ENCODE measurements at places on chromosomes 6 and 20. TPM values are rescaled to one million over a fixed set of nuclear protein-coding genes. Genes with fewer than 3 reads are reported as not detected.

The AGER gene
- polyA plus RNA-seq = 12.1 TPM

The LST1 gene
- polyA plus RNA-seq = 37.0 TPM

The CLIC5 gene
- polyA plus RNA-seq = 9.3 TPM

The ID4 gene
- polyA plus RNA-seq = 2.5 TPM

The EFCAB8 gene
- polyA plus RNA-seq = 0.01 TPM

The UNC5CL gene
- 32.8 TPM for polyA plus RNA-seq

The RRAGD gene
- 0.67 TPM for polyA plus RNA-seq

The ARFRP1 gene
- 61.0 TPM for polyA plus RNA-seq

The RNF144B gene
- polyA plus RNA-seq = 3.6 TPM

DNA sequence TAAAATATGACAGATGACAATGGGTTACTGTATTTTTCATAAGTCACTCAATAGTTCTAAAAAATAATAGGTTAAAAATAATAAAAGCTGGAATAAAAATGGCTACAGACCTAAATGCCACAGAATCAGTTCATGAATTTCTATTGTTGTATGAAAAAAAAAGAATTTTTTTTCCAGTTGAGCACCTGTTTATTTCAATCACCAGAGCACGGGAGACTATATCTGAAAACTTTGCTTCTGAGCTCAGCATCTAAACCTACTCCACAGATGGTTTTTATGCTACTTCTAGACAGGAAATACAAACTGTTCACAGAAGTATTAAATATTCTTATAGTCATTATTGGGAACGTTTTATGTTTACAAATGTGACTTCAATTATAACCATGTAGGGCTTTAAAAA is 50.4 kb downstream of the HMGN3 start:
- no peaks in the 10 kb centered on the region for H3K36me3 ChIP-seq
- no peaks in the 10 kb centered on the region for H3K27me3 ChIP-seq
- H3K27ac ChIP-seq = no peak overlapping the region
- H3K4me3 ChIP-seq = no peak overlapping the region

DNA sequence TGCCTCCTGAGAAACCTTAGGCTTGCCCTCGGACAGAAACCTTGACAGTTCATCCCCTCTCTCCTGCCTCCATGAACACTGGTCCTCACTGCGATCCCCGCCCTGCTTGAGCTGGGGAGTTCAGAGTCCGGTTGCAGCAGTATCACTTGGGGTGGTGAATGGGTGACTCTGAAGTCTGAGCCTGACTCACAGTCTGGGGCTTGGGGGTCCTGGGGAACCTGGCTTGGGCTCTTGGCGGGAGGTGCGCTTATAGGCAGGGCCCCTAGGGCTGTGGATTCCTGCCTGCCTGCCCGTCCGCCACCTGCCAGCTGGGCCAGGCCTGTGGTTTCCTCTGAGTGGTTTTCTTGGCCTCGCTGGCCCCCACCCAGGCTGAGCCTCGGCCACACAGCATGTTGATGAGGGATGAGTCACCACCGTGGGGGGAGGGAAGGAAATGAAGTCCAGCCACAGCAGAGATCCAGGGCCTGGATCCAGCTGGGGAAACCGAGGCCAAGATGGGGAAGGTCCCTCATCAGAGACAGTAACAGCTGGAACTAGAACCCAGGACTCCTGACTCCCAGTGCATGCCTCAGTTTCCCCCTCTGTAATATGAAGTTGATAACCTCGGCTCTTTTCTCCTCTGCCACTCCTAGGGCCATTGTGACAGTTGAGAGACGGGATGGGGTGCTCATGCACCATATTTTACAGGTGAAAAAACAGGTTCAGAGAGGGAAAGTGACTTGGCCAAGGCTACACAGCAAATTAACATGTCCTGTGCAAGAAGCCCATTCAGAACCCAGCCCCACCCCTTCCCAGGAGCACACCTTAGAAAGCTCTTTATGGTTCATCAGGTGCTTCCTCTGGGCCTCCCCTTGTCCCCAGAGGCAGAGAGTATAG is 9.2 kb downstream of the FOXS1 start:
- H3K27ac ChIP-seq = no peak overlapping the region
- H3K27me3 ChIP-seq = no peaks in the 10 kb centered on the region
- no peaks in the 10 kb centered on the region for H3K36me3 ChIP-seq
- no peak overlapping the region for H3K4me3 ChIP-seq
- DNase-seq = peak; percentile 67

DNA sequence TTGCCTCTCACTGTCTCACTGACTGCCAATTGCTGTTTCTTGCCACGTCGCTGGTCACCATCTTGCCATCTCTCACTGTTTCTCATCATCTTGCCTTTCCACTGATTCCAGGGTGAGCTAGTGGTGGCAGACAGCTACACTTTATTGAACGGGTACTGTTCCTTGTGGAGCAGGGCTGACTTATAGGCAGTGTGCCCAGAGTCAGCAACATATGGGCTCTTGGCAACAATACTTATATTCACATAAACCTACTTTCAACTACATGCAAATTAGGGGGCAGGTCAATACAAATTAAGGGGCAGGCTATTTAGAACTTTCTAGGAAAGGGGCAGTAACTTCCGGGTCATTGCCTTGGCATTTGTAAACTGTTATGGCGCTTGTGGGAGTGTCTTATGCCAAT is 186.2 kb upstream of the SYNDIG1 start:
- no peak overlapping the region for H3K4me3 ChIP-seq
- no peaks in the 10 kb centered on the region for H3K36me3 ChIP-seq
- no peak for DNase-seq
- no peak overlapping the region for H3K27ac ChIP-seq

GRCh38 chr6:336159-337114 is 44.1 kb downstream of the DUSP22 start:
- H3K4me1 ChIP-seq = no peaks in the 10 kb centered on the region
- no peaks in the 10 kb centered on the region for H3K27me3 ChIP-seq
- no peak overlapping the region for H3K27ac ChIP-seq

GRCh38 chr6:6678185-6678671 is 89.7 kb downstream of the LY86 start:
- H3K4me3 ChIP-seq = no peak overlapping the region
- H3K27me3 ChIP-seq = no peaks in the 10 kb centered on the region
- peak; percentile 73 for DNase-seq

DNA sequence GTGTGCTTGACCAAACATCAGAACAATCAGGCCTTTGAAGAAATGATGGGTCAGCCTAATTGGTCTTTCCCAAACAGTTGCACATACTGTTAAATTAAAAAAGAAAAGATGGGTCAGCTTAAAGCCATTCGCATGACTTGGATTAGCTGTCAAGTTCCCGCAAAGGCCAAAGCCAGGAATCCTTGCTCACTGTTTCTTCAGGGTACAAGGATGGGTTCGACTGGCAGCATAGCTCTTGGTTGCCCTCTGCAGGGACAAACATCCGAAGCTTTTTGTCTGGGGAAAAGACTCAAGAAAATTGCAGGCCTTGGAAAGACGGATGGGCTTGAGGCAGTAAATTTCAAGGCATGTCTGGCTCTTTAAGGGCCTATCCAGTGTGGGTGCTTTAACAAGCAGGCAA is 168.0 kb downstream of the HDGFL1 start:
- no peaks in the 10 kb centered on the region for H3K27me3 ChIP-seq
- H3K27ac ChIP-seq = no peak overlapping the region
- peak; percentile 30 for DNase-seq
- H3K36me3 ChIP-seq = no peaks in the 10 kb centered on the region
- H3K4me1 ChIP-seq = no peaks in the 10 kb centered on the region
- H3K4me3 ChIP-seq = no peak overlapping the region

GRCh38 chr6:135145063-135145800 is 35.9 kb upstream of the MYB start:
- no peak overlapping the region for H3K4me3 ChIP-seq
- no peaks in the 10 kb centered on the region for H3K4me1 ChIP-seq
- no peaks in the 10 kb centered on the region for H3K36me3 ChIP-seq
- DNase-seq = peak; percentile 56

- no peak overlapping the region for H3K27ac ChIP-seq
- H3K36me3 ChIP-seq = no peaks in the 10 kb centered on the region
Observed at GRCh38 chr6:112606656-112607435, 259.7 kb downstream of the RFPL4B start.

- no peaks in the 10 kb centered on the region for H3K36me3 ChIP-seq
- peak; percentile 22 for DNase-seq
- H3K27me3 ChIP-seq = no peaks in the 10 kb centered on the region
- H3K27ac ChIP-seq = no peak overlapping the region
Observed at GRCh38 chr6:33897189-33897780, 93.5 kb upstream of the MLN start.

DNA sequence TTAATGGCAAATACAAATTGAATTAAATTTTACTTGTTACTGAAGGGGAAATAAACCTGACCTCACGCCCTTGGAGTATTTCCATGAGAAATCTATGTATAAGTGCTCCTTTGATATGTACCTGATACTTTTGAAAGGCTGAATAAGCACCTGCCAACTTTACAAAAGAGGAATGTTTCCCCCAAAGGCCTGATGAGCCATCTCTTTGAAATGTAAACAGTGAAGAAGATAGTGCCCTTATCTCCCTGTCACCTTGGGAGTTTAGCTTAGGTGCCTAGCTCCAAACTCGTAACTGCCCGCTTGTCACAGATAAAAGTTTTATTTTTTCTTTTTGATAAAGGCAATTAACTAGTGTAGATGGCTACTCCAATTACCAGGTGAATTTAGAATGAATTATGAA is 1.1 kb upstream of the ZNF343 start:
- no peaks in the 10 kb centered on the region for H3K27me3 ChIP-seq
- H3K4me3 ChIP-seq = peak overlapping the region; percentile 98
- no peak overlapping the region for H3K27ac ChIP-seq
- no peaks in the 10 kb centered on the region for H3K36me3 ChIP-seq

DNA sequence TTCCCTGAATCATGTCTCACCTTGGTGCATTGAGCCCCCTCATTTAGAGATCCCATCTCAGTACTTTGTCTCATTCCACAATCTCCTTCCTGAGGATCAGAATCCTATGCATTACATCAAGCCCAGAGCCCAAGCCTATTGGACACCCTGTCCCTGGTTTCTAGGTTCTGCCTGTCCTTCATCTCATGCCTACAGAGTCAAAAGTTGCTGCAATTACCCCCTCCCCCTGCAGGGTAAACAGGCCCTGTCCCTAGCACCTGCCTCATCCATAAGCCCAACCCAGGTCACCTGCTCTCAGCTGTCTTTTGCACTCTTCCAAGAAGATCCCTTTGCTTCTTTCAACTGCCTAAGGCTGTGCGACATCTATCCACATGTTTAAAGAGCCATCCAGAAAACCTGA is 93.9 kb downstream of the SPTLC3 start:
- DNase-seq = peak; percentile 49
- H3K27me3 ChIP-seq = no peaks in the 10 kb centered on the region
- no peak overlapping the region for H3K4me3 ChIP-seq
- no peak overlapping the region for H3K27ac ChIP-seq

DNA sequence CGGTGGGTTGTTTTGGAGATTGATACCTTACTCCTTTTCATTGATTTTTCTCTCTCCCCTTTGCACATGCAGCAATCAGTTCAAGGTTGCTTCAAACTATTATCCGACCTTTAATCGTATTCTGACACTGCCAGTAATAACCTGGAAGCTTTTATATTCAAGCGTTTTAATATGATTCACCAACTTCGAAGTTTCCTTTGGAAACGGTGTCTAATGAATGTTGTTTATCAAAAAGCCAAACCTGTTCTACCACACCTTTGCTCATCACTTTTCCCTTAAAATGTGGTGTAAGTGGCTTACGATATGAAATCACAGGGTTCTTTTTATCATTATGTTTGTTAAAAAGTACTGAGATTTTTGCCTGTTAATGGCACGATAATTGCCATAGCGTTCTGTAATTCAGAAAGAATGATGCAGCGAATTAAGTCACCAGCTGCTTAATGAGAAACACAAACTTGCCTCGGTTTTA is 660 bp downstream of the STXBP5 start:
- H3K27me3 ChIP-seq = no peaks in the 10 kb centered on the region
- peak; percentile 35 for DNase-seq
- peak overlapping the region; percentile 100 for H3K27ac ChIP-seq
- peak overlapping the region; percentile 99 for H3K4me3 ChIP-seq
- no peaks in the 10 kb centered on the region for H3K36me3 ChIP-seq
- no peaks in the 10 kb centered on the region for H3K4me1 ChIP-seq

DNA sequence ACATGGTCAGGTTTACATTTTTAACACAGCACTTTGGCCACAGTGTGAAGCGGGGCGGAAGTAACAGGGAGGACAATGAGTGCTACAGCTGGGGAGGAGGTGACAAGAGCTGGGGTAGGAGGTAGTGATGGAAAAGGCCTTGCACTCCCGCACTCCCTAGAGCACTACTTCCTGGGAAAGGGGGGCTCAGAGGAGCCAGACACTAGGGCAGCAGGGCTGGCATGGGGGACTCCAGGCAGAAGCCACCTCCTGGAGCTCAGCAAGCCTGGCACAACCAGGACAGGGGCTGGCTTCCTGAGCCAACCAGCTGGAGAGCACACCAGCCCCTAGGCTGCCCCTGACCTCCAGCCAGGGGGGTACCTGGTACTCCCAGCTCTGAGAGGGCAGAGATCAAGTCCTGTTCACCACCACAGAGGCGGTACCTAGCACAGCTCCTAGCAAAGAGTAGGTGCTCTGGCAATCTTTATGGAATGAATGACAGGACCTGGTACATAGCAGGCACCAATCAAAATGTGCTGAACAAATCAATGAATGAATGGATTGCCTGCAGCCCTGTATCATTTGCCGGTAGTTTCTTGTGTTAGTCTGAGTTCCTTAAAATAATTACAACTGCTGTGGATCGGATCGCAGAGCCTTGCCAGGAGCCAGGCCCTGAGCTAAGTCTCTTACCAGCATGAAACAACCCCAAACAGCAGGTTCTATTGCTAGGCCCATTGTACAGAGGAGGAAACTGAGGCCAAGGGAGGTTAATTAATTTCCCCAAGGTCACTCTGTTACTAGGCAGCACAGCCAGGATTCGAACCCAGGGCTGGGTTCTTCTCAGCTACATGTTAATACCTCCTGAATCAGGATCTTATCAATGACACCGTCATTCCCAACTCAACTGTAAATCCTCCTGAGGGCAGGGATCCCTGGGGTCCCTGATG is 15.5 kb downstream of the NOL4L start:
- no peak for DNase-seq
- no peak overlapping the region for H3K4me3 ChIP-seq
- H3K4me1 ChIP-seq = no peaks in the 10 kb centered on the region
- peaks cover 32% of the 10 kb centered on the region for H3K36me3 ChIP-seq
- no peaks in the 10 kb centered on the region for H3K27me3 ChIP-seq

DNA sequence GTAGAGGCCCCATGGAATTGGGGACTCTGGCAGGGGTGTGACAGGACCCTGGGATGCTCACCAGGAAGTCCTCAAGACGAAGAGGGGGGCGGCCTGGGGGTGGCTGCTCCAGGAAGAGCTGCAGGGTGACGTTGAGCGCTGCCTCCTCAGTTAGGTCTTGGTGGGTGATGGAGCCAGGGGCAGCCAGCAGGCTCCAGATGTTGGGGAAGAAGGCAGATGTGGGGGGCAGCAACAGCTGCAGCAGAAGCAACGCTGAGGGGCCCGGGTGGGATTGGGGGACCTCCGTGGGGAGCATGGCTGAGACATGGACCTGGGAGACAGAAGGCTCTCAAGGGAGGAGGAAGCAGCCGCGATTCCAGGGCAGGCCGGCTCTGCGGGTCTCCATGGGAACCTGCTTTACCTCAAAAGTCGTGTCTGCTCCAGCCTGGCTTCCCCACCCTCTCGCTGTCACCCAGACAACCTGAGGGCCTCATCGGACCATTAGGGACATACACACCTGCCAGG is 591 bp downstream of the VWA7 start:
- peaks cover 43% of the 10 kb centered on the region for H3K36me3 ChIP-seq
- H3K4me3 ChIP-seq = no peak overlapping the region
- peak overlapping the region; percentile 79 for H3K27ac ChIP-seq
- H3K27me3 ChIP-seq = no peaks in the 10 kb centered on the region
- H3K4me1 ChIP-seq = no peaks in the 10 kb centered on the region

- no peaks in the 10 kb centered on the region for H3K36me3 ChIP-seq
- DNase-seq = no peak
- no peaks in the 10 kb centered on the region for H3K4me1 ChIP-seq
- H3K27me3 ChIP-seq = no peaks in the 10 kb centered on the region
- H3K27ac ChIP-seq = no peak overlapping the region
Observed at GRCh38 chr6:139627091-139627490, 252.6 kb upstream of the CITED2 start.

Data from small intestine (tissue), 16 donors.